ENCODE measurements at places on chromosomes 16 and 17.

DNA sequence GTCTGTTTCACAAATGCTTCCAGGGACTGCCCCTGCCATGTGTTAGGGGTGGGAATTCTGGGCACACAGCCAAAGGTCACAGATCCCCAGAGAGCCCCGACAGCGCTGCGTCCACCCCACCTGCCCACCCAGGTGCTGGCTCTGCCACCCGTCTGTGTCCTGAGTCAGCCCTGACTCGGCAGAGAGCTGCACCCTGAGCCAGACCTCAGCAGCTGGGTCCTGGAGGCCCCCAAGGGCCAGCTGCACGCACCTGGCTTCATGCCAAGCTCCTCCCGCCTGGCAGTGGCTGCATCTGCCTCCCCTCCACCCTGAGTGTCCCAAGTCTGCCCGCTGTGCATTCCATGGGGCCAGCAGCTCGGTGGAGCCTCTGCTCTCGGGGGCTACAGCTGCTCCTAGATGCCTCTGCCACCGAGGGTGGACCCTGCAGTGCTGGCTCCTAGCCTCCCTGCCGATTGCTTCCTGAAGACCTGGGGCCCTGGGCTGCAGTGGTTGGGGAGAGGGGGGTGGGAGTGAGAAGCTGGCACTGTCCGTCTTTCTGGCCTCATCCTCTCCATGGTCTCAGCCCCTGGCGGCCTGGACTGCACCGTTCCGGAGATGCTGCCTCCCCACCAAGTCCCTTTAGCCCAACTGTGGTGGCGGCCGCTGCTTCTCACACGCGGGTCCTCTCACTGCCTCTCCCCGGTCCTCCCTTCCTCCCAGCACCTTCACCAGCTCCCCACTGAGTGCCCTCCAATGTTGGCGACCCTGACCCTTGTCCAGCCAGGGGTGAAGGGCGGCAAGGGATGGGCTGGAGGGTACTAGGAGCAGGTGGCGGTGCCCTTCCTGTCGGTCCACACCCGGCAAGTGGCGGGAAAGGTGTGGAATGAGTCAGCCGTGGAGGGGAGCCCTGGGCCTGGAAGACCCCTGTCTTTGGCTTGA is 3.0 kb downstream of the SECTM1 start:
- DNase-seq = no peak

GRCh38 chr17:43316522-43317142 is 82.2 kb upstream of the ARL4D start:
- peak; percentile 26 for DNase-seq

DNA sequence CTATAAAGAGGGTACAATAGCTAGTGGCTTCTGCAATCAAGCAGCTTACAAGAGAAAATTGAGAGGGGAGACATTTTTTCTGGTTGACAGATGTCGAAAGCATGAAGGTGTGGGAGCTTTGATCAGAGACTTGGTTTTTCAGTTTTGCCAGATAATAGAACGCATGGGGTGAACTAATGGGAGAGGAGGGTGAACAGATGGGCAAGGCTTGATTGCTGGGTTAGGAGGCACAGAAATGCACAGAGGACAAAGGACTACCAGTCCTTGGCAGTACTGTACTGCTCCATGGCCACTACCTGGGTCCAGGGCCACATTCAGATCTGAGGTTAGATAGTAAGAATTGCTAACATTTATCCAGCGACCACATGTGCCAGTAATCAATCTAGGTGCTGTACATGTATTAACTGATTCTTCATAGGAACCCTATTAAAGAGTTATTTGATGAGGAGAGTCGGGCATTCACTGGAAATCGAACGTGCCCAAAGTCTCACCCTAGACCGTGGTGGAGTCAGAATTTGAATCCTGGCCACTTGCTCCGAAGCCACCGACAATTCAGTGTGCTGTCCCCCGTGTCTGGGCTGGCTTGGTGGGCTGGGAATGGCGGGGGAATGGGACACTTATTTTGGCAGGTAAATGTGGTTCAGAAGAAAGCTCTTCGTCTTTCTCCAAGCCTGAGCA is 873 bp upstream of the KSR1 start:
- no peak for DNase-seq

GRCh38 chr17:7077911-7078546 is 2.0 kb downstream of the CLEC10A start:
- no peak for DNase-seq

DNA sequence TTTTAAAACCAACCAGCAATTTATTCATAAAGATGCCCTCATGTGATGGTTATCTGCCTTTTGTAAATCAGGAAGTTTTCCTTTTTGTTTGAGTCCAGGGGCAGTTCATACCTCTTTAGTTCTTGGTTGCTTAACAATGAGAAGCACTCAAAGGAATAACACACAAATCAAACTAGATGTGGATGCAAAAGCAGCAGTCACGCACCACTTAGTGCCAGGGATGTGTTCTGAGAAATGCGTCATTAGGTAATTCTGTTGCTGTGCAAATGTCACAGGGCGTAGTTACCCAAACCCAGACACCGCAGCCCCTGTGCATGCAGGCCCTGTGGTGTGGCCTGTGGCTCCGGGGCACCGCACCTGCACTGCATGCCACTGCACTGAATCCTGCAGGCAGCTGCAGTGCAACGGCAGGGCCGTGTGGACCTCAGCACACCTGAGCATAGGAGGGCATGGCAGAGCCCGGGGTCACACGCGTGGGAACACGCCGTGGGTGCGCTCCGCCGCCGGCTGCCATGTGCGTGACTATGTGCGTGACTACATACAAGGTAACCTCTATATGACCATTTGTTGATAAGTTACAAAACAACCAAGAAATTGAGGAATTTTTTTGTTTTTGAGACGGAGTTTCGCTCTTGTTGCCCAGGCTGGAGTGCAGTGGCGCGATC is 39.6 kb downstream of the PKD1 start:
- DNase-seq = no peak

DNA sequence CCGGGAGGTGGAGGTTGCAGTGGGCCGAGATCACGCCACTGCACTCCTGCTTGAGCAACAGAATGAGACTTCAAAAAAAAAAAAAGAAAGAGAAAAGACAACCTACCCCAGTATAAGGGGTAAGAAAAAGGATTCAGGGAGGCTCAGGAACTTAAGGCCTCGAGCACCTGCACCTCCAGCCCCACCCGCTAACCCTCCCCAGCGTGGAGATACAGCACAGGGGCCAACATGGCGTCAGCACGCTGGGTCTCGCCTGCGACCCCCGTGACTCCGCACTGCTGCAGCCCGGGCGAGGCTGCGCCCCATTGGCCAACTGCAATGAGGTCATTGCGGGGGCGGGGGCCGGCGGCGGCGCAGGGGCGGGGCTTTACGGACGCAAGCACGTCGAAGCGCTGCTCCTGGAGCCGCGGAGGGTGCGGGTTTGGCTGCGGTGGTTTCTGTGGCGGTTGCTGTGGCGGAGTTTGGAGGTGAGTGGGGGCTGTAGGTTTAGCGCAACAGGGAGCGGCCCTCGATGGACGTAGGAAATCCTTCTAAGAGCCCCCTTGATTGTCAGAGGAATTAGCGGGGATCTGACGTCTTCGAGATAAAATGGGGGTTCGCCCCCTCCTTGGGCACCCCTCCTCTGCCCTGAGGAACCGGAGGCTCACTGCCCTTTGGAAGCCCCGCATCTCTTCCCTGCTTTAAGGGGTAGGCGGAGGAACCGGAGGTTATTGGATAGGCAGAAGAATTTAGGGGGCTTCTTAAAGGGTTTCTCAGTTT is at the start of gene ATP6V0A1:
Gene ATP6V0A1, plus strand, starts transcription at position 382 of the 759 bp plus-strand sequence. CDS start 2,017 bp downstream, outside the sequence.
- peak; percentile 89 for DNase-seq

- DNase-seq = no peak
Observed at GRCh38 chr17:71830866-71831265, 290.0 kb upstream of the SOX9 start.

DNA sequence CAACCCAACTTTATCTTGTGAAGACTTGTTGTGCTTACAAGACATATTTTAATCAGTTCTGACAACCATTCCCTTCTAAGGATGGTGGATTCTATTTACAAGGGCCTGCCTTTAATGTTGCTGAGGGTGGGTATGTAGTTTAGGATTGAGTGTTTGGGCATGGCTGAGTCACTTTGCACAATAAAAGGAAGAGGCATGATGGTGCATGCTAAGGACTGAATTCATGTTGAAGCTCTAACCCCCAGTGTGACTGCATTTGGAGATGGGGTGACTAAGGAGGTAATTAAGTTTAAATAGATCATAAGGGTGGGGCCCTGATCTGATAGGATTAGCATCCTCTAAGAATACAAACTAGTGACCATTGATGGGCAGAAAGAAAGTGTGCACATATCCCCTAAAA is 196.1 kb upstream of the HS3ST3A1 start:
- DNase-seq = no peak

- DNase-seq = no peak
Observed at GRCh38 chr17:4583206-4583605, 1.1 kb upstream of the SMTNL2 start.

DNA sequence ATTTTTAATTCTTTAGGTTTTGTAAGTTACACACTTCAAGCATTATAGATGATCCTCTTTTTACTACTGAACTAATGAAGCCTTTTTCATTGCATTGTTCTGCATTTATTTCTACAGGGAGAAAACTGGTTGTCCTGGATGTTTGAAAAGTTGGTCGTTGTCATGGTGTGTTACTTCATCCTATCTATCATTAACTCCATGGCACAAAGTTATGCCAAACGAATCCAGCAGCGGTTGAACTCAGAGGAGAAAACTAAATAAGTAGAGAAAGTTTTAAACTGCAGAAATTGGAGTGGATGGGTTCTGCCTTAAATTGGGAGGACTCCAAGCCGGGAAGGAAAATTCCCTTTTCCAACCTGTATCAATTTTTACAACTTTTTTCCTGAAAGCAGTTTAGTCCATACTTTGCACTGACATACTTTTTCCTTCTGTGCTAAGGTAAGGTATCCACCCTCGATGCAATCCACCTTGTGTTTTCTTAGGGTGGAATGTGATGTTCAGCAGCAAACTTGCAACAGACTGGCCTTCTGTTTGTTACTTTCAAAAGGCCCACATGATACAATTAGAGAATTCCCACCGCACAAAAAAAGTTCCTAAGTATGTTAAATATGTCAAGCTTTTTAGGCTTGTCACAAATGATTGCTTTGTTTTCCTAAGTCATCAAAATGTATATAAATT is 53.0 kb downstream of the TUBD1 start:
- no peak for DNase-seq

GRCh38 chr17:51000835-51001638 is 119.6 kb downstream of the SPAG9 start:
- DNase-seq = no peak

GRCh38 chr16:1959269-1960039 is at the start of gene NDUFB10:
Gene NDUFB10, plus strand, starts transcription at chr16:1959538. Its CDS starts 87 bp downstream, at chr16:1959625.
- peak; percentile 83 for DNase-seq

DNA sequence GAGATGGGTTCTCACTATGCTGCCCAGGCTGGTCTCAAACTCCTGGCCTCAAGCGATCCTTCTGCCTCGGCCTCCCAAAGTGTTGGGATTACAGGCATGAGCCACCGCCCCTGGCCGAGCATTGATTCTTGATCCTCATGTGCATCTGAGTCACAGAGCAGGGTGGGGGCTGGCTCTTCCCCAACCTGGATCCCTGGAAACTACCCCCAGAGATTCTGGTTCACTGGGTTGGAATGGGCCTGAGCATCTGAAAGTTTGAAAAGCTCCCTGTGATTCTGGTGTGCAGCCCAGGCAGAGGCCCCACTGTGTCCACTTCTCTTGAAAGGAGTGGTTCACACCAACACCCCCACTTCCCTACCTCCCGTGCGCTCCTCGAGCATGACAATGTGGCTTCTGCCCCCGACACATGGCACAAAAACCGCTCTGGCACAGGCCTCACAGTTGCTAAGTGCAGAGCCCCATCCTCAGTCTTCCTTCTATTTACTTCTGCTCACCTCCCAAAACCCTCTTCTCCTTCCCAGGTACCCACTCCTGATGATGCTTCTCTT is 4.6 kb downstream of the QPRT start:
- DNase-seq = no peak

- DNase-seq = no peak
Observed at GRCh38 chr16:61179561-61179960, 856.7 kb downstream of the CDH8 start.

DNA sequence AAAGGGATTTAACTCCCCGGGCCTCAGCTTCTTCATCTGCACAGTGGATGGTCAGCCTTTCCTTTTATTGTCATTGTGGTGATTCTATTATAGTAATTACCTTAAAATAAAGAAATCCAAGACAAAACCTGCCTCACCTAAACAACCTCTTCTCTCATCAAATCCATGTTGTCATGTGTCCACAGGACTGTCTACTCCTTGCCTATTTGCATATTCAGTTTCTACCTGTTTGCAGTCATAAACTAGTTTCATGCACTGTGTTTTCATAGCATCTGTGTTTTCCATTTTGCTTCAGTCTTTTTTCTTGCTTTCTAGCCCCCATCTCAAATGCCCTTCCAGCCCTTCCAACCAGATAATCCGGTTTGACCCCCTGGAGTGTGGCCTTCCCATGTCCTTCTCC is 44.3 kb upstream of the CPNE2 start:
- no peak for DNase-seq

DNA sequence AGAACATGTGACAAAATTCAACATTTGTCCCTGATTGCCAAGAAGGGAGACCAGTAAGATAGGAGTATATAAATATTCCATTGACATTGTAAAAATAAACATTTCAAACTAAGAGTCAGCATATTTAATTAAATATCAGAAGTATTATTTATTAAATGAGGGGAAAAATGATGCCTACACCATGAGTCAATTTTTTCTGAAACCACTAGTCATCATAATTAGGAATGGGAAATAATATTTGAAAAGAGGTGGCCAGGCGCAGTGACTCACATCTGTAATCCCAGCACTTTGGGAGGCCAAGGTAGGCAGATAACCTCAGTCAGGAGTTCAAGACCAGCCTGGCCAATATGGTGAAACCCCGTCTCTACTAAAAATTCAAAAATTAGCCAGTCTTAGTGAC is 2.1 kb downstream of the CMTM1 start:
- DNase-seq = no peak

DNA sequence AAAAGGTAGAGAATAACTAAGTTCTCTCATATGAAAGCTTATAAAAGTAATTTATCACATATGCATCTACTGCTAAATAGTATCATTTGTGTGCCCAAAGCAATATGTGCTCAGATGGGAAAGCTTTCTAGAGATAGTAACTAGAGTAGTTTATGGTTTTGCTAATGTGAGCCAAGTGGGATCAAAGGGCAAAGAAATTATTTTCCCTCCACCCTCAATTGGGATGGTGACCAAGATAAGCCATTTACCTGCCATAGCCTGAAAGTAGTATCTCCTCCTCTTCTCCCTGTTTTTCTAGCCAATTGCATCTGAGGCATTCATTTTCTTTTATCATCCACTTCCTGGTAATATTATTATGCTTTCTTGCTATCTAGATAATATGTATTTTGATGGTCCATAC is 41.9 kb upstream of the KCNJ16 start:
- no peak for DNase-seq
